ENCODE measurements at places on chromosomes 12 and 14. TPM values are rescaled to one million over a fixed set of nuclear protein-coding genes. Genes with fewer than 3 reads are reported as not detected.

- DNase-seq, result no peak
These were observed 104.2 kb downstream of the ADCK1 start for GRCh38 chr14:77903937-77904617.

DNA sequence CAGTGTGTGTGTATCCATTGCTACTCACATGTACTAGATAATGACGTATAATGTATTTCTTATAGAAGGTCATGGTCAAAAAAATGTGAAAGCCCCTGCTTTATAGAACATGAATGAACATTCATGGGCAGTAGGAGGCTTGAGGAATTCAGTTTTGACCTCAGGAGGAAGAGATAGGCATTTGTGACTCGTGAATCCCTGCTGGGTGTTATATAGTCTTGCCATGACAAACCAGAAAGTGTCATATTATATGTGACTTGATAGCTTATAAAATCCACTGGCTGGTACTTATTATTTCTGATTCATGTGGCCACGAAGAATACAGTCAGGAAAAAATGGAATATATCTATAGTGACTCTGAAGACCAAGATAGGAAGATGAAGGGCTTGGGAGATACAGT is 287.6 kb downstream of the CEP128 start:
- no peak for DNase-seq

DNA sequence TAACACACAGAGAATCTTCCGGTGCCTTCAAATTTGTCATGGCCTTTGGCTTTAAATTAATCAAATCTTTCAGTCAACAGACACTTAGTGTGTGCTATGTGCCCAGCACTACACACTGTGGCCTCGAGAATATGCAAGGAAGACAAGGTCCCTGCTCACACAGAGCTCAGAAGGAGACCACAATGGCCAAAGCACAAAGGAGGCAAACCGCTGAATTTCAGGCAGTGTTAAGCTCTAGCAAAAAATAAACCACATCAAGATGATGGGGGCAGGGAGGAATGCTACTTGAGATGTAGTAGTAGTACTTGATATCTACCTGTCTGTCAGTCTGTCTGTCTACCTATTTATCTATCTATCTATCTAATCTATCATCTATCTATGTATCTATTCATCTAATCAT is 227.9 kb downstream of the TMEM132D start:
- DNase-seq, result no peak

- no peak for DNase-seq
These were observed 165.9 kb downstream of the RBM19 start for GRCh38 chr12:113800201-113800600.

KRT79 gene
- not detected for total RNA-seq

GRCh38 chr12:89787763-89788162 is 79.1 kb upstream of the ATP2B1 start:
- DNase-seq, result no peak

DNA sequence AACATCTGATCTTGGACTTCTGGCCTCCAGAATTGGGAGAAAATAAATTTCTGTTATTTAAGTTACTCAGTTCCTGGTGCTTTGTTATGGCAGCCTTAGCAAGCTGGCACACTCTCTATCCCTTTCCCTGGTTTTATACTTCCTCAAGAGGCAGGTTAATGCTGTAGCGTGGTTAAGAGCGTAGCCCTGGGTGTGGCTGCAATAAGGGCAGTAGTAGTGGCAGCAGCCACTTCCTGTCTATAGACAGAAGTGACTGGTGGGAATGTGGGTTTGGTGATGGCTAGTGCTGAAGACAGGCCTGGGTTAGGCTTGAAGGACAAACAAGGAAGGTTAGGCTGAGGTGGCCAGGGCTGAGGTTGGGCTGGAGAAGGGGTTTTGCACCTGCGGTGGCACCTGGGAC is 3.6 kb upstream of the LGALS3 start:
- peak; percentile 56 for DNase-seq

DNA sequence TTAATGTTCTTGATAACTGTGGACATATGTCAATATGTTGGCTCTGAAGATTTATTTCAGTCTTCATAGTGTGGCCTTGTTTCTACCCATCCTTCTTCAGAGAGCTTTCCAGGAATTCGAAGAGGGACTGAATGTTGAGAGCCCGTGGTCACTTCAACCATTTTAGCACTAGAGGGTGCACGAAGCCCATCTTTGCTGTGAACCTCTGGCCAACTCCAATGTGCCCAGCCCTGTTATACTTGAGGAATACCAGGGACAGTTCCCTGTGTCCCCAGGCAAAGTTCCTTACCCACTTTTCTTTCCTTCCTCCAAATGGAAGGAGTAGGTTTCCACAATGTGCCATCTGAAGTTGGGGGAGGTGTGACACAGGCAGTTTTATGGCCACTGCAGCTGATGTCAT is 603.5 kb downstream of the RPL10L start:
- DNase-seq, result no peak

PAWR gene
- 1.0 TPM for total RNA-seq

- no peak for DNase-seq
These were observed 174.5 kb downstream of the ETNK1 start for GRCh38 chr12:22799503-22799902.

- no peak for DNase-seq
These were observed 56.4 kb upstream of the USP44 start for GRCh38 chr12:95607642-95608041.

DNA sequence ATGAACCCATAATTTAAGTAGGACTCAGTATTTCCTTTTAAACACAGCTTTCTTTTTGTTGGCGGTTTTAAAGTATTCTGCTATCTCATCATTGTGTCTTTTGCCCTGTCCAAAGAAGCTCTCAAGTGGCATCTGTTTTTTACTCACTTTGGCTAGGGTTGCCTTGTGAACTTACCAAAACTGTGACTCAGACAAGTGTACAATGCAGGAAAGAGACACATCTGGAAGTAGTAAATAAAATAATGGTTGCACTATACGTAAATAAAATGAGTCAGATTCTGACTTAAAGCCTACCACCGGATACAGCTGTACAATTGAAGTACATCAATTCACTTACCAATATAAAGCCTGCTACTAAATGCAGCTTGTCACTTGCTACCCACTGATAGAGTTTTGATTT is 619.2 kb upstream of the LRFN5 start:
- DNase-seq, result no peak

- no peak for DNase-seq
These were observed 341.1 kb downstream of the FSCB start for GRCh38 chr14:44165936-44166335.

SOAT2 gene
- total RNA-seq, result 1.4 TPM

DNA sequence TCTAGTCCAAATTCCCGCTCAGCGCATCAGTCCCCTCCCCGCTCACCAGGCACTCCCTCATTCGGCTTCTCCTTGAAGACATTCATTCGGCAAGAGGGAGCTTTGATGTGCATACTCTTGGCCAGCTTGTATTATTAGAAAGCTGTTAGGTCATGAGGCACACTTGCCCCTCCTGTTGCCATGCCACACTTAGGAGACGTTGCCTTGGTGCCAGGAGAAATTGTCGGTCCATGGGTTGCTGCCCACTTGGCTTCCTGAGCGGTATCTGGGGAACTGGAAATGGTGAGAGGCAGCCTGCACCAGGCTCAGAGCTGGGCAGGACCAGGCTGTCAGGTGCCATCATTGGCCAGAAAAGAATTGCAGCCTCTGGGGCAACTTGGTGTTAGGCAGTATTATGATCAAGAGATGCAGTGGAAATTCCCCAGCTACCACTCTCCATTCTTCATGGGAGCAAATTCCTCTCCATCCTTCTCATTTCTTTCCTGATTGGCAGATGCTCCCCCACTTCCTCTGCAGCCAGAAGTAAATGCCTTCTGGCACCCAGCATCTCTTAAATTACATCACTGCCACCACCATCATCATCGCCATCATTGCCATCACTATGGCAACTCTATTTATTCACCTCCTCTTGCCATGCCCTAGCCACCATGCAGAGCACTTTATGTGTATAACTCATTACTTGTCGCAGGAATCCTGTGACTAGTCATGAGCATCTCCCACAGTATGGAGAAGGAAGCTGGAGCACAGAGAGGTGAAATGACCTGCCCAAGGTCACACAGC is 12.4 kb downstream of the CABP1 start:
- no peak for DNase-seq

GRCh38 chr14:69551511-69551910 is 23.2 kb downstream of the CCDC177 start:
- DNase-seq, result no peak

GRCh38 chr12:117853600-117853999 is 115.2 kb downstream of the KSR2 start:
- DNase-seq, result no peak

GRCh38 chr14:86852530-86852929 is 1140.5 kb downstream of the GALC start:
- DNase-seq, result no peak

GRCh38 chr12:85963326-85963725 is 89.2 kb downstream of the NTS start:
- DNase-seq, result no peak

DNA sequence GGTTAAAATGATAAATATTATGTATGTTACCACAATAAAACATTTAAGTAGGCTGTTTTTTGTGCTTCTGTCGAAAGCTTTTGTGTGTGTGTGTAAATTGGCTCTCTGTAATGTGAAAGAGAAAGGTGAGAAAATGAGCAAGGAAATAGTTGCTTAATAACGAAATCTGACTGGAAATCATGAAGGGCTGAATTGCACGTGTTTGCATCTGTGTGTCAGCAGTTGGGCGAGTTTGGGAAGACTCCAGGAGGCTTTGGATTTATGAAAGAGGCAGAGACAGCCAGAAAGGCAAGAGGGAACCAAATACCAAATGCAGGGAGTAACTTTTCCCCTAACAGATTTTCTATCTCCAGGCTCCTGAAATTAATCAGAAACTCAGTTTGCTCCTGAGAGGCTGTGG is 47.2 kb upstream of the PLEKHG3 start:
- no peak for DNase-seq

- DNase-seq, result no peak
These were observed 282.7 kb downstream of the ATXN7L3B start for GRCh38 chr12:74820324-74820723.

DNA sequence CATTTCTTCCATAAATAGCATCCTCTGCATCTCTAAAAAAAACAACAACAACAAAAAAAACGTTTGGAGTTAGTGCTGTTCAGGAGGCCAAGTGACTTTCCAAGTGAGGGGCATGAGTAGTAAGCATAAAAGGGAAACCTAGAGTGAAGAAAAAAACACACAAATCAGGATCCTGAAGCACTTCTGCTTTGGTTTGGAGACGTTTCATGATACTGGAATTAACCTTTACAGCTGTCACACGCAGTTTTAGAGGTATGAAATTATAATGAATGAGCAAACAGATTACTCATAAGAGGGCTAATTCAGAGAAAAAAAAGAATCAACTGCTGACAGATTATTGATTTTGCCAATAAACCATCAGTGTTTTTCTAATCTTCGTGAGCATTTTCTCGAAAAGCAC is 3.8 kb downstream of the SRSF9 start:
- no peak for DNase-seq

PKP2 gene
- total RNA-seq, result not detected

- no peak for DNase-seq
These were observed 3.0 kb downstream of the IFI27 start for GRCh38 chr14:94113490-94113889.

TOMM20L gene
- total RNA-seq, result not detected

DNA sequence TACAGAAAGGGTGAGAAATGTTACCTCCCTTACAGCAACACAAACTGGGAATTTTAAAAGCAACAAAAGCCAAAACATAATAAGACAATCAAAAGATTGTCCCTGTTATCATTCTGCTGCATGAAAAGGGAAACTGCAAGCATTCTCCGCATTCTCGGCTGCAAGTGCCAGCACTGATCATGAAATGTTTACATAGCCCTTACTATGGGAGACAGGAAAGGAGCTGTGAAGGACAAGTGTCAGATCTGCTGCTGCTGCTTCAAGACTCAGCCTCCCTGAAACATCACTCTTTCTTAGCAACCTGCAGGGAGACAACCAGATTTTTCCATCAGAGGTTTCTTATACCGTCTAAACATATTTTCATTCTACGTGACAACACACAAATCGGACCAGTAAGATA is 20.1 kb downstream of the DENND5B start:
- no peak for DNase-seq

SPSB2 gene
- 11.1 TPM for total RNA-seq

Measured in activated CD4-positive, alpha-beta memory T cell treated with anti-CD3 and anti-CD28 coated beads, Interleukin-2, amount 10 ng/mL, durations not matched to agents 7 days and 5 days (primary cell).